ENCODE measurements at places on chromosomes 11 and 22. TPM values are rescaled to one million over a fixed set of nuclear protein-coding genes. Genes with fewer than 3 reads are reported as not detected.

Gene IFITM10
- polyA plus RNA-seq = not detected

Gene CSNK2A3
- polyA plus RNA-seq = 0.33 TPM

Gene TMPRSS6
- 0.07 TPM for polyA plus RNA-seq

DNA sequence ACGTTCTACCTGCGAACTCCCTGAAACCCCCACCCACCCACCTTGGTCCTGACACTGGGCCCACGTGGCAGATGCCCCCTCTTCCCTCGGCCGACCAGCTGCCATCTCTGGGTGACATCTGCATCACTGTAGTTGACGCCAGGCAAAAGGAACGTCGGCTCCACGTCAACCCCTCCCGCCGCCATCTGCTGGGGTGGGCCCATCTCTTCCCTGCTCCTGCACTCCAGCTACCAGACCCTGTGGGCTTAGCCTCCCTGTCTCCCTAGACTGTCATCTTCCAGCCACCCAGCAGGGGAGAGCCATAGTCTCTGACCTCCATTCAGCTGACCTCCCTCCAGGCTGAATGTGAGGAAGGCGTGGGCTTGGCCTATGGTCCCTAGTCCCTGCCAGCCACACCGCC lies 21.4 kb downstream of the CHID1 start:
- DNase-seq = no peak

DNA sequence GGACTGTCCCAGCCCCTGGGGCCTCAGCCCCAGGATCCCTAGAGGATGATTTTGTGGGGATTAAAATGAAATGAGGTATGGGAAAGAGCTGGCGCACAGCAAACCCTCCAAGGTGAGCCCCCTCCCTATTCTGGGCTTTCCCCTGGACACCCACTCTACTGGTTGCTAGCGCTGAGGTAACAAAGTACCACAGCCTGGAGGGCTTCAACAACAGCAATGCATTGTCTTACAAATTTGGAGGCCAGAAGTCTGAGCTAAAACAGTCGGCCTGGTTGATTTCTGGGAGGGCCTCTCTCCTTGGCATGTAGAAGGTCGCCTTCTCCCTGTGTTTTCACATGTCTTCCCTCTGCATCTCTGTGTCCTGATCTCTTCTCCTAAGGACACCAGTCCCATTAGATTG lies 913.6 kb downstream of the NTM start:
- peak; percentile 40 for DNase-seq

DNA sequence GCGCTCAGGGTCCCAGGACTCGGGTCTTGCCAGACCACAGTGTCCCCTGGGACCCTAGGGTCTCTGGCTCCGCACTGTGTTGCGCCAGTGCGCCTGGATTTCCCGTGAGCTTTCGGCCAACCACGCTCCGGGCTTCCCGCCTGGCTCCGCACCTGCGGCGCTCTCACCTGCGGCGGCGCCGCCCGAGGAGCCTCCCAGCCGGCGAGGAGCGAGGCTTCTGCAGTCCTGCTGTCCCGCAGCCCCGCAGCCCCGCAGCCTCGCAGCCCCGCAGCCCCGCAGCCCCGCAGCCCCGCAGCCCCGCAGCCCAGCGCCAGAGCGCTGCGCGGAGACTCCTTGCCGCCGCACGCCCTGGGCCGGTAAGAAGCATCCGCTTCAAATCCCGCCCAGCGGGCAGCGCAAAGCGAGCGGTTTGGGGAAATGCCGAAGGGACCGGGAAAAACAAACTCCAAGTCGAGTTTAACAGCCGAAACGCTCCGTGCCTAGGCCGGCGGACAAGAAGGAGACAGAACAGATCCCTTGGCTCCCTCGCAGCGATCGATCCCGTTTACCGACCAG lies 939 bp downstream of the ALX4 start:
- DNase-seq = no peak

DNA sequence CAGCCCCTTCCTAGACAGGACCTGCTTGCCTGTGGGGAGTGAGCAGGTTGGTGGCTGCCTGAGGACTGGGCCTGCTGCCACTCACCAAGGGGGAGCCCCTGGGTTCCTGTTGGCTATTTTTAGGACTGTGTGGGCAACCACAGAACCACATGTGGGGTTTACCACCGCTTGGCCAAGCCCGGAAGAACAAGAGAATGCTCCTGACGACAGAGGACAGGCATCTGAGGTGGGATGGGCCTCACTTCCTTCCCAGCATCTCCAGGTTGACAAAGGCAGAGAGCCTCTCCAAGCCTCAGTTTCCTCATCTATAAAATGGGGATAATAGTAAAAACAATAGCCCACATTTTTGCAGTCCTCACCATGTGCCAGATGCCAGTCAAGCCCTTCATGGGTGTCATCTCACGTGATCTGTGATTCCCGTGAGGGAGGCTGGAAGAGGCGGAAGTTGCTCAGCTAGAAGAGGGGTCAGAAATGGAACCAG lies 43.6 kb downstream of the LRRC32 start:
- DNase-seq = no peak

DNA sequence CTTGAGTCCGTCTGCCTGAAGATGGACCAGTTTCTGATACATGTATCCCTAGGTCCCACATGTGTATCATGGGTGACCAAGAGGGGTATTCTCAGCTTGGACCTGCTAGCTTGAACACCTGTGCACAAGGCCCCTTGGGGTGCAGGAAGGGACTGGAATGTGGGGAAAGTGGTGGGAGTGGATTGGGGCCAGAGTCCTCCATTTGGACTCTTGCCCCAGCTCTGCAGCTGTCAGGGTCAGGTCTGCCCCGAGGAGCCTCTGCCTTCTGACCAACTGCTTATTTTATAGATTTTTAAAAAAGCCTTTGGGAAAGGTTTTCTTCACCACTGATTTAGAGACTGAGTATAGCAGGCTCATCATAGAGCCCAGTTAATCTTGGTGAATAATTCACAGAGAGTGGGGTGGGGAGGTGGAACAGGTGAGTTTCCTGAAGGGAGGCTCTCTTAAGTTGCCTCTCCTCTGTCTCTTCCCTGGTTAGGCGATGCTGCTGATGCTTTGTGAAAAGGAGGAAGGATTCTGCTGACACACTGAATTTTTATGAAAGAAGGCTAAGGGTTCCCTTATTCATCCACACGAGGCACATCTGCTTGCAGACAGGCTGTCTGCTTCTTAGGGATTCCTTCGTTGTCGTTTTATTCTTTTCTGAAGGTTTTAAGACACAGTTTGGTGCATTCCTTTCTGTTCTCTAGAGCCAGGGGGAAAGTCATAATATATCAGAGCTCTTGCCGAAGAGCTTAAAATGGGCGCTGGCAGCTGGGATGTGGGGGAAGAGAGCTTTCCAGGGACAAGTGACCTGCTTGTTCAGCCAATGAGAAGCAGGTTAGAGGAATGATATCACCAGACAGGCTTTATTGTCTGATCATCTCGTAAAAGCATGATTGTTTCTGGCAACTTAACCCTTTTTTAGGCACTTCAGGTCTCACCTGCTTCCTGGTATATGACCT lies 19.9 kb downstream of the TRIM44 start:
- peak; percentile 29 for DNase-seq

- DNase-seq = peak; percentile 33
Measured at GRCh38 chr11:114285599-114285998, 10.6 kb upstream of the NNMT start.
